ENCODE measurements at places on chromosomes 12 and 14.

DNA sequence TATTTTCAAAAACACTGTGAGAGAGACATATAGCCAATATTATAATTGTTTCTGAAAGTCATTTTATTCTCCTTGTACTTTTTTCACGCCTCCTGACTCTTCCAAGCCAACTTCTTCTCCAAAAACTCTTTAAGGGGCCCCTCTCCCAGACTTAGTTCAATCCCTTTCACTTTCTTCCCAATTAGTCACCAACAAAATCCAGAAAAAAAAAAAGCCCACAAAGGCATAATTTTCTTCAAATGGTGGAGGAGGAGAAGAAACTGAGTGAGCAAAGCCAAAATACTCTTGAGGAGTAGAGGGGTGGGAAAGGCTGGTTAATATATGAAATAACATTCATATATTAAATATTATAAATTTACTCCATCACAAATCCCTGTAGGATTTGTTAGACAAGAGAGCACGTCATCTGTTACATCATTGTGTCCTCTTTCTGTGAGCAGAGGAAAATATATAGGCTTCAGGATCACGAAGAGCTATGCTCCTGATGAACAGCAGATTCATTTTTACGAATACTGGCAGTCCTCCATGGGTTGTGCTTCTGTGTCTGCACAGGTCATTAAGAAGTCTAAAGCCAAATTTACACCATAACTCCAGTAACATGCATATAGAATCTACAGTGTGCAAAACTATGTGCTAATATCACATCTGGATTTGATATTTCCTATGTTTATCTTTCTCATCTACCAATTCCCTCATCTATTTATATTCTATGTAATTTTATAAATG, 25.9 kb upstream of the NID2 start:
- no peak overlapping the region for H3K27ac ChIP-seq
- no peak for DNase-seq
- no peak overlapping the region for H3K4me3 ChIP-seq
- no peaks in the 10 kb centered on the region for H3K4me1 ChIP-seq
- no peaks in the 10 kb centered on the region for H3K36me3 ChIP-seq
- H3K27me3 ChIP-seq = no peaks in the 10 kb centered on the region

- H3K27me3 ChIP-seq = no peaks in the 10 kb centered on the region
- H3K27ac ChIP-seq = no peak overlapping the region
- H3K4me1 ChIP-seq = peaks cover 28% of the 10 kb centered on the region
- H3K4me3 ChIP-seq = no peak overlapping the region
- no peaks in the 10 kb centered on the region for H3K36me3 ChIP-seq
- no peak for DNase-seq
Observed at GRCh38 chr14:68573126-68573525, 219.7 kb downstream of the ZFP36L1 start.

DNA sequence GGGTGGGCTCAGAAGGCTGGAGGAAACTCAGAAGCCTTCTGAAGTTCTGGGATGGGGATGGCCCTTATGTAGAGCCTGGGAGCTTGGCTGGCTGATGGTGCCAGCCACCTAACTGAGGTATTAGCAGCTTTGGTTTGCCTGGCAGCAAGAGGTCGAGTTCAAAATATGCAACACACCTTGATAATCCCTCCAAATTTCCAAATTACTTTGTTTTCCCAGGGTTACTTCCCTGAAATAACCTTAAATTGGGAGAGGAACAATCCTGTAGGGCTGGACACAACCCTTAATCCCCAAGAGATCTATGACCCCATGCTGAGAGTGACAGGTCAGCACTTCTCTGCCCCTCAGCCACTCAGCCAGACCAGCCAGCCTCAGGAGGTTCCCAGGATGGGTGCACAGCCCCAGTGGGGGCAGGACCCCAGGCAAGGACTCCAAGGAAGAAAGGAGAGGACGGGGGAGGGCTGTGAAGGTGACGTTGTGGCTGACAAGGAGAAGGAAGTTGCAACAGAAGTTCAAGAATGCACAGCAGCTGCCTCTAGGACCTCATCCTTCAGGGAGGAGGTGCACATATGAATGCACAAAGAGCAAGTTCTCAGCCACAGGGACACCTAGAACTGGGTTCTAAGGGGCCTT, 18.6 kb upstream of the KRT77 start:
- no peak for DNase-seq
- H3K27ac ChIP-seq = no peak overlapping the region
- no peak overlapping the region for H3K4me3 ChIP-seq
- no peaks in the 10 kb centered on the region for H3K4me1 ChIP-seq

DNA sequence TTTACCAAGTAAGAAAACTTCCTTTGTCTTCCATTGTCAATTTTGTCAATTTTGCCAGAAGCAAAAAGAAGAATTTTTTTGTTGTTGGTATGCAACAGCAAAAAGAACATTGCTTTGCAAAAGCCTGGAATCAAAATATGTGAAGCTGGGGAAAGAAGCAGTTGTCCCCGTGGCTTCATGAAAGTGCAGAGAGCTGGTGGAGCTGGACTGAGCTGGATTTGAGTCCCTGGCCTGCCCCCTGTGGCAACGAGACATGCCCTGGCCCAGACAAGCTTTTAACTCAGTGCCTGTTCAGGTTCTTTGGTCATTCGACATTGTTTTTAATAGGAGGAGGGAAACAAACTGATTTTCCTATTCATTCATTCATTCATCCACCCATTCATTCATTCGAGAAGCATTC, 70.3 kb downstream of the SLC15A4 start:
- H3K4me3 ChIP-seq = no peak overlapping the region
- H3K4me1 ChIP-seq = no peaks in the 10 kb centered on the region
- no peak overlapping the region for H3K27ac ChIP-seq
- DNase-seq = no peak

DNA sequence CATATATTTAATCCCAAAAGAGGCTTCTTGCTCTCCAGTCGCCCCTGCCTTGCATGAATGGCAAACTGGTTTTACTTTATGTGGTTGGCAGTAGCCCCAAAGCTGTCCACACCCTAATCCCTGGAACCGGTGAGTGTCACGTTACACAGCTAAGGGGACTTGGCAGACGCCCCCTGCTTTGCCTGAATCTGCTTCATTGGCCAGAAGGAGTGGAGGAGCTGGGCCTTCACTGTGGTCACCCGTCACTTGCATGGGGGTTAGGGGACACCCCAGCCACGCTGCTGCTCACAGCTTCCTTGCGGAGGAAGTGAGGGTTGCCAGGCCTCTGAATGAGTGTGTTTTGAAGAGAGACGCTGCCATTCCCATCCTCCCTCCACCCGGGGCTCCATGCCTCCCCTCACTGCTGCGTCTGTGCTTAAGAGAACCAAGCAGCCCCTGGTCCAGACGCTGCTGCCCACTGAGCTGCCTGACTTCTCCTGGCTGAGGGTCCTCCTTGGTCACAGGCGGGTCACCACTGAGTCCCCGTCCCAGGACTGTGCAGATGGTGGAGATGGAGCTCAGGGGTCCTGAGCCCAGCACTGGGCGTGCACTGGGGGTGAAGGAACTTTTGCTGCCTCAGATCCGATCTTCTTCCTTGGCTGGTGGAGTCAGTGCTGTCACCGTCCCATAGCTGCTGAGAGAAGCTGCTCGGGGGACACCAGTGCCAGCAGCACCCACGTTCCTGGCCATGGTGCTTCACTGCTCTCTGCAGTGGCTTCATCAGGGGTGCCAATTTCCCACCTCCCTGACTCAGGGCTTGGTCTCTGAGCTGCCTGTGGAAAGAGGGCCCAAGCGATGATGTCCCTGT, 39.8 kb downstream of the GALNT9 start:
- no peak for DNase-seq
- no peaks in the 10 kb centered on the region for H3K27me3 ChIP-seq
- no peaks in the 10 kb centered on the region for H3K4me1 ChIP-seq
- no peak overlapping the region for H3K4me3 ChIP-seq

- peaks cover 7% of the 10 kb centered on the region for H3K4me1 ChIP-seq
- peaks cover 3% of the 10 kb centered on the region for H3K27me3 ChIP-seq
- H3K4me3 ChIP-seq = no peak overlapping the region
- DNase-seq = no peak
- H3K27ac ChIP-seq = no peak overlapping the region
Observed at GRCh38 chr12:16613199-16613598, 7.2 kb upstream of the LMO3 start.

DNA sequence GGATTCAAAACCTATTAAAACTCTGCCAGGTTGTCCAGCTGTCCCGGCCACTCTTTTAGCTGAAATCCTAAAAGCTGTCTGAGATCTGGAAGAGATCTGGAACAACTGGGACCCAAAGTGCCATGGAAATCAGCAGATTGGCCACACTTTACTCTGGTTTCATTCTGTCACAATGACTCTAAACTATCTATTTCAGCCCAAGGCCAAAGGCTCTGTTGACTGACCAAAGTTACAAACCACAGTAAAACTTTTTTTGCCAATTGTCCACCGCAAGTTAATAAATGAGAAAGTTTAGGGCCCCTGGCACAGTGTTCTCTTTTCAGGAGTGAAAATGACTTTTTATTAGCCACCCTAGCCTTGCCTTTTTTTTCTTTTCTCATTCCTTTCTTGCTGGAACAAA, 113.4 kb upstream of the CPM start:
- H3K27ac ChIP-seq = peak overlapping the region; percentile 70
- peaks cover 23% of the 10 kb centered on the region for H3K4me1 ChIP-seq
- no peaks in the 10 kb centered on the region for H3K27me3 ChIP-seq

DNA sequence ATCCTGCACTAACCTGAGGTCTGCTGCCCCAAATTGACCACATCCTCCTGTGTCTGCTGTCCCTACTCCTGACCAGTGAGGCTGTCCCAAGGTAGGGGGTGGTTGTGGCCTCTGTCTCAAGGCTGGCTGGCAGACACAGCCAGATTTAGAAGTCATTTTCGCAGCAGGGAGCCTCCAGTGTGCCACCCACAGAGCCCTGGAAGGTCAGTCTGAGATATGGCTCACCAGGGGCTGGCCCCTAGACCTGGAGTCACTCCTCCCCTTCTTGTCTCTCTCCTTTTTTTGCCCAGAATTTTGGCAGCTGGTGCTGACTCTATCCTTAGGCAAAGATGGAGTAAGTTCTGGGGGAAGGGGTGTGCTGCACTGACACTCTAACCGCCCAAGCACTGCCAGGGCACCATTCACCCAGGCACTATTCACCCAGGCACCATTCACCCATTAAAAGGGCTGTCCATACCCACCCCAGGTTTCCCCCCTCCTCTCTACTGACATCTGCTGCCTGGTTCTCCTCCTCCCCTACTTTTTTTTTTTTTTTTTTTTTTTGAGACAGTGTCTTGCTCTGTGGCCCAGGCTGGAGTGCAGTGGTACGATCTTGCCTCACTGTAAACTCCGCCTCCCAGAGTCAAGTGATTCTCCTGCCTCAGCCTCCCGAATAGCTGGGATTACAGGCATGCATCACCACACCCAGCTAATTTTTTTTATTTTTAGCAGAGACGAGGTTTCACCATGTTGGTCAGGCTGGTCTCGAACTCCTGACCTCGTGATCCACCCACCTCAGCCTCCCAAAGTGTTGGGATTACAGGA, 7.7 kb downstream of the DDN start:
- no peak overlapping the region for H3K27ac ChIP-seq
- DNase-seq = no peak
- H3K4me3 ChIP-seq = no peak overlapping the region
- H3K4me1 ChIP-seq = peaks cover 3% of the 10 kb centered on the region
- H3K27me3 ChIP-seq = no peaks in the 10 kb centered on the region
